Mesothelial cell of epicardium (in vitro differentiated cells): ENCODE measurements at places on chromosomes 12 and 14. TPM values are rescaled to one million over a fixed set of nuclear protein-coding genes. Genes with fewer than 3 reads are reported as not detected.

The CELA1 gene
- total RNA-seq: not detected in 3 replicates

- peaks cover 38% of the 10 kb centered on the region for H3K4me1 ChIP-seq
- no peaks in the 10 kb centered on the region for H3K27me3 ChIP-seq
- no peak overlapping the region for H3K4me3 ChIP-seq
Observed at GRCh38 chr14:32593290-32593942, 264.3 kb downstream of the AKAP6 start.

GRCh38 chr14:60680511-60680910, 31.2 kb upstream of the SIX1 start:
- H3K36me3 ChIP-seq: no peaks in the 10 kb centered on the region
- no peaks in the 10 kb centered on the region for H3K4me1 ChIP-seq
- DNase-seq: no peak
- H3K4me3 ChIP-seq: no peak overlapping the region

- H3K4me3 ChIP-seq: no peak overlapping the region
- peaks cover 11% of the 10 kb centered on the region for H3K36me3 ChIP-seq
- no peaks in the 10 kb centered on the region for H3K27me3 ChIP-seq
- peaks cover 13% of the 10 kb centered on the region for H3K4me1 ChIP-seq
Observed at GRCh38 chr14:49641697-49642129, 6.7 kb upstream of the DNAAF2 start.

GRCh38 chr12:97711392-97711791, 248.8 kb downstream of the RMST start:
- DNase-seq: no peak
- H3K36me3 ChIP-seq: no peaks in the 10 kb centered on the region
- no peak overlapping the region for H3K27ac ChIP-seq

GRCh38 chr12:109989380-109989779, 6.8 kb downstream of the GIT2 start:
- H3K27ac ChIP-seq: no peak overlapping the region
- peaks cover 21% of the 10 kb centered on the region for H3K36me3 ChIP-seq
- DNase-seq: no peak
- no peaks in the 10 kb centered on the region for H3K27me3 ChIP-seq
- H3K4me1 ChIP-seq: peaks cover 4% of the 10 kb centered on the region

GRCh38 chr12:70660620-70661219, 23.5 kb upstream of the PTPRB start:
- H3K4me1 ChIP-seq: peaks cover 37% of the 10 kb centered on the region
- no peak overlapping the region for H3K27ac ChIP-seq
- DNase-seq: no peak
- H3K4me3 ChIP-seq: no peak overlapping the region
- no peaks in the 10 kb centered on the region for H3K36me3 ChIP-seq
- H3K27me3 ChIP-seq: no peaks in the 10 kb centered on the region

DNA sequence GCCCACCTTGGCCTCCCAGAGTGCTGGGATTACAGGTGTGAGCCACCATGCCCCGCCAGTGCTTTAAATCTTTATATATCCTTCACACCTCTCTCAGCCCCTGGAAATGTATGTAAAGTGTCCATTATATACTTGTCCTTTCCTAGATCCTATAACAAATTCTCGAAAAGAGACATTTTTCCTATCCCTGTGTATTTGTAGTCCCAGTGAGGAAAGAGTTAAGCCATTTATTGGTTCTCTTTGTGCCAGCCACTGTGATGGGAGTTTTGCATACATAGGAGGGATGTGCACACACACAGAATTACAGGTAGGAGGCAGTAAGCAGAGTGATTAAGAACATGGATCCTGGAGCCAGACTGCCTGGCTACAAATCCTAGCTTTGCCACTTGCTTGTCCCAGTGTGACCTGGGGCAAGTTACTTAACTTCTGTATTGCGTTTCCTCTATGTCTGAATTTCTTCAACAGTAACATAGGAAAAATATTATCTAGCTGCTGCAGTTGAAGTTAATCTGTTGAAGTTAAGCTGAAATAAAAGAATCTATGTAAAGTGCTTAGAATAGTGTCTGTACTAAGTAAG, 2.1 kb upstream of the RABGGTA start:
- peak overlapping the region; percentile 32 for H3K27ac ChIP-seq
- DNase-seq: no peak
- no peaks in the 10 kb centered on the region for H3K27me3 ChIP-seq
- no peaks in the 10 kb centered on the region for H3K36me3 ChIP-seq

- no peak overlapping the region for H3K27ac ChIP-seq
- DNase-seq: no peak
- H3K36me3 ChIP-seq: no peaks in the 10 kb centered on the region
Observed at GRCh38 chr12:121189619-121190155, 20.2 kb upstream of the P2RX4 start.

- no peak for DNase-seq
- H3K27ac ChIP-seq: no peak overlapping the region
- H3K36me3 ChIP-seq: peaks cover 22% of the 10 kb centered on the region
- no peak overlapping the region for H3K4me3 ChIP-seq
- H3K27me3 ChIP-seq: no peaks in the 10 kb centered on the region
Observed at GRCh38 chr12:124947561-124948398, 33.3 kb upstream of the UBC start.

- H3K27me3 ChIP-seq: no peaks in the 10 kb centered on the region
- peak overlapping the region; percentile 84 for H3K4me3 ChIP-seq
- no peak overlapping the region for H3K27ac ChIP-seq
Observed at GRCh38 chr12:6871052-6871957, 1.8 kb downstream of the SPSB2 start.

DNA sequence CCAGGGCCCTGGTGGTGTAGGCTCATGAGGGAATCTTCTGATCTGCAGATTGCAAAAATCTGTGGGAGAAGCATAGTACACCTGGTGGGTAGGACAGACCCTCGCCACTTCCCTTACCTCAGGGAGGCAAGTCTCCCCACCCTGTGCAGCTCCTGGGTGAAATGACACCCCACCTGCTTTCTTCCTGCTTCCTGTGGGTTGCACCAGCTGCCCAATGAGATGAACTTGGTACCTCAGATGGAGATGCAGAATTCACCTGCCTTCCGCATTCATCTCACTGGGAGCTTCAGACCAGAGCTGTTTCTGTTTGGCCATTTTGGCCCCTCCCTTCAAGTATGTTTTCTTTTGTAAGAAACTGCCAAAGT, 4.7 kb downstream of the CLEC2D start:
- DNase-seq: no peak
- peaks cover 44% of the 10 kb centered on the region for H3K36me3 ChIP-seq
- H3K27ac ChIP-seq: peak overlapping the region; percentile 52
- peaks cover 7% of the 10 kb centered on the region for H3K4me1 ChIP-seq
- H3K4me3 ChIP-seq: no peak overlapping the region
- no peaks in the 10 kb centered on the region for H3K27me3 ChIP-seq

- no peak for DNase-seq
- peaks cover 27% of the 10 kb centered on the region for H3K36me3 ChIP-seq
- no peaks in the 10 kb centered on the region for H3K27me3 ChIP-seq
- peaks cover 14% of the 10 kb centered on the region for H3K4me1 ChIP-seq
Observed at GRCh38 chr14:68922886-68923285, 56.2 kb downstream of the ACTN1 start.

GRCh38 chr12:9340422-9341259, 132.4 kb upstream of the PZP start:
- H3K4me3 ChIP-seq: no peak overlapping the region
- H3K4me1 ChIP-seq: peaks cover 12% of the 10 kb centered on the region

DNA sequence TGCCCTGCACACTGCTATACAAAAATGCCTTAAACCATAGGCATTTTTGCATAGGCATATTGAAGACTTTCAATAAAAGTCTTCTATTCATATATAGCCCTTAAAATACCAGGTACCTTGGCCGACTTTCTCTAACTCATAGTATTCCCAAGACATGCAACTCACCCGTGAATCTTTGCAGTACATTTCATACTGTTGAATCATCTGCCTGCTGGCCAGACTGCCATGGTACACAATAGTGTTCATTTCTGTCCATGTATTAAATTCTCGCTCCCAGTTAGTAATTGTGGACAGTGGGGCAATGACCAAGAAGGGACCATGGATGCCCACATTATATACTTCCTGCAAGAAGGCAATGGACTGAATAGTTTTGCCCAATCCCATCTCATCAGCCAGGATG, 24.3 kb upstream of the SUPT16H start:
- H3K36me3 ChIP-seq: peaks cover 70% of the 10 kb centered on the region
- no peaks in the 10 kb centered on the region for H3K4me1 ChIP-seq
- no peak overlapping the region for H3K4me3 ChIP-seq
- H3K27me3 ChIP-seq: no peaks in the 10 kb centered on the region
- no peak for DNase-seq

DNA sequence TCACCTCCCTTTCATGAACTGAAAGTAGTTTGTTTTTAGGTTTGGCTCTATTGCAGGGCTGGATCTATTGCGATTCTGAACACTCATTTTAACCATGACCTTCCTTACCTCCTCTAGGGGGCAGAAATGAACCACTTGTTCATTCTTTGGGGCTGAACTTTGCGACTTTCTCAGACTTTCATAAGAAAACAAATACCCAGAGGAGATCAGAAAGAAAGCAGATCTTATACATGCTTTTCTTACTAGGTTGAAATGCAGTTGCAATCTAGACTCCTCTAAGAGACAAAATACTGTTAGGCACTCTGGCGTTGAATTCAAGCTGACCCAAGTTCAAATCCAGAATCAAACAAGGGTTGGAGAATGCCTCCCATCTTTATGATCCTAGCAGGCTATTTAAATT, 32.6 kb upstream of the PLEKHG3 start:
- H3K4me3 ChIP-seq: no peak overlapping the region
- no peak for DNase-seq
- no peaks in the 10 kb centered on the region for H3K36me3 ChIP-seq
- peak overlapping the region; percentile 69 for H3K27ac ChIP-seq
- H3K4me1 ChIP-seq: peaks cover 20% of the 10 kb centered on the region
- no peaks in the 10 kb centered on the region for H3K27me3 ChIP-seq

The MYH6 gene
- not detected in 3 replicates for total RNA-seq

The EML5 gene
- total RNA-seq: 1.6 to 2.6 TPM (median 2.0 TPM) in 3 replicates

The ABCC9 gene
- total RNA-seq: 1.00 to 1.6 TPM (median 1.4 TPM) in 3 replicates

GRCh38 chr14:93017898-93018297, 94.9 kb downstream of the CHGA start:
- H3K4me1 ChIP-seq: peaks cover 26% of the 10 kb centered on the region
- no peak overlapping the region for H3K4me3 ChIP-seq
- H3K27me3 ChIP-seq: no peaks in the 10 kb centered on the region
- H3K36me3 ChIP-seq: no peaks in the 10 kb centered on the region
- no peak for DNase-seq

DNA sequence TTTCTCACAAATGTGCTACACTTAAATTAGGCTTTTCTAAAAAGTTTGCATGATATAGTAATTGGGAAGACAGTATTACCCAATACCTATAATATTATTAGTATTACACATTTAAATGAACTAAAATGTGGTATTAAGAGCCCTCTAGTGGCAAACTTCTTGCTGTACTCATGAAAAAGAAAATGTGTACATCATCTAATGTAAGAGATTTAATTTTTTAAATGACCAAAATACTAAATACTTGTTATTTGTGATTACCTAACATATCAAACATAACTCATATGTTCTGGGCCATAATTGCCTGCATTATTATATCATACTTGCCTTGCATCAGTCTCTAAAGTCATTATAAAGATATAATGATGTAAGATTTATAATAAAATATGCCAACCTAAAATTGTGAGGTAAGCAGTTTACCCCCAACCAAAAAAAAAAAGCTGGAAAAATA, 64.2 kb downstream of the DNAI7 start:
- H3K36me3 ChIP-seq: no peaks in the 10 kb centered on the region
- DNase-seq: no peak
- no peaks in the 10 kb centered on the region for H3K27me3 ChIP-seq
- peaks cover 10% of the 10 kb centered on the region for H3K4me1 ChIP-seq
- no peak overlapping the region for H3K27ac ChIP-seq
